ENCODE measurements at places on chromosomes 2 and 18. TPM values are rescaled to one million over a fixed set of nuclear protein-coding genes. Genes with fewer than 3 reads are reported as not detected.

The MBP gene
- total RNA-seq: 3.6 TPM

The ALK gene
- total RNA-seq: under 0.01 TPM

The NEU2 gene
- total RNA-seq: not detected

The FAM124B gene
- total RNA-seq: not detected

The CD8B2 gene
- total RNA-seq: not detected

The CGREF1 gene
- 10.0 TPM for total RNA-seq

The EGR4 gene
- under 0.01 TPM for total RNA-seq

The ARMC9 gene
- total RNA-seq: 60.4 TPM

The STPG4 gene
- total RNA-seq: 0.33 TPM

The THOC1 gene
- total RNA-seq: 33.9 TPM

The TMEM178A gene
- total RNA-seq: 0.26 TPM

The GNAL gene
- 0.77 TPM for total RNA-seq

The VSNL1 gene
- total RNA-seq: 1.2 TPM

The LRRTM1 gene
- not detected for total RNA-seq

The M1AP gene
- total RNA-seq: not detected

The PHLPP1 gene
- 5.0 TPM for total RNA-seq

The CPLX4 gene
- not detected for total RNA-seq

The CYP1B1 gene
- 94.1 TPM for total RNA-seq

The EPHA4 gene
- 12.8 TPM for total RNA-seq

Measured in fibroblast of lung (primary cell).